ELR (cell line): ENCODE measurements at places on chromosomes 7 and 10.

- no peak for DNase-seq
Measured at GRCh38 chr7:2655870-2656614, 24.3 kb downstream of the TTYH3 start.

- peak; percentile 38 for DNase-seq
Measured at GRCh38 chr7:135976312-135977006, 700 bp downstream of the MTPN start.

DNA sequence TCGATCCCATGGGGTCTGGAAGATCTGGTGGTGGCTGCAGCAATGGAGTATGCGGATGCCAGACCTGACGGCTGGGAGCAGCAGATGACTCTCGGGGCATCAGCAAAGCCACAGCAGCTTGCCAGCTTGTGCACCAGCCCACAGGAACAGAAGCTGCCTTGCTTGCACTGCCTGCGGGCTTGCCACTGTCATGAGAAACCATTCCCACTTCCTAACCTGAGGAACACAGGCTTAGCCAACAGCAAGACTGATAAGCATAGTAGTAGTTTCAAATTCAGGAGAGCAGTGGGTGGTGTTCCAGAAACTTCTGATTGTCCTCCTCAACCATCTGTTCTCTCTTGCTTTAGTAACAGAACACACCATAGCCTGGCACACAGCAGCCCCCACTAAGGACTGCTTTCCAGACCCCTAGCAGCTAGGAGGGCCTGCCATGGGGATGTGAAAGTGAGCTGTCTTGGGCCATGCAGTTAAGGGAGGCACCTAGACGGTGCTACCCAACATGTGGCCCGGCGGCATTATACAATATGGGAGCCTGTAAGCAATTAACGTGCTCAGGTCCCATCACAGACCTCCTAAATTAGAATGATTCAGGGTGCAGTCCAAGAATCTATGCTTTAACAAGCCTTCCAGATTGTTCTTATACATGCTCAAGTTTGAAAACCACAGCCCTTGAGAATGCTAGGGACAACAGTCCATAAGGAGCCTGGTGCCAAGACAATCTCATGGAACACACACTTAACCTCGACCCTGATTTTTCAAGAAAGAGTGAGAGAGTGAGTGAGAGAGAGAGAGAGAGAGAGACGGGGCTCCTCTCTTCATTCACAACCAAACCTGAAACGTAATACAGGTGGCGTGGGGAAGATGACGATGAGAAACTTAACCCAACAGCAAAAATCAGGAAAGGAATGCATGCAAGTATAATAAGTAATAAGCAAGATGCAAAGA lies 7.1 kb downstream of the ANXA11 start:
- no peak for DNase-seq

DNA sequence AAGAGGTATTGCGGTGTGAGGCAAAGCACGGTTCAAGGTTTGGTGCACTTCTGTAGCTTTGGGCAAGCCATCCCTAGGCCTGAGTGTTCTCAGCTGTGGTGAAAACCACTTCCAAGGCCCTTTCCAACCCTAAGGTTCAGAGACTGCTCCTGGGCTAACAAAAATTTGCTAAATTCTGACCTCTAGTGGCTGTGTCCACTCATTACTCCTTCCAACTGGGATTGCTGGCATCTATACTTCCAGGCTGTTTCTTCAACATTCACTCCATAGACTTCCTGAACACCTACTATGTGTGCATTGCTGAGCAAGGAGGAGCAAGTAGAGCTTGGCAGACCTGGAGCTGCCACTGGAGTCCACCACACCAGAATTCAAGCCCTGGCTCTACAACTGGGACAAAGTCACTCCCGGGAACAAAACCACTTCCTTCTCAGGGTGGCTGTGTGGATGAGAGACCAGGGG lies 29.3 kb upstream of the SH3PXD2A start:
- peak; percentile 76 for DNase-seq

- no peak for DNase-seq
Measured at GRCh38 chr10:62000726-62001125, 99.2 kb downstream of the ARID5B start.

DNA sequence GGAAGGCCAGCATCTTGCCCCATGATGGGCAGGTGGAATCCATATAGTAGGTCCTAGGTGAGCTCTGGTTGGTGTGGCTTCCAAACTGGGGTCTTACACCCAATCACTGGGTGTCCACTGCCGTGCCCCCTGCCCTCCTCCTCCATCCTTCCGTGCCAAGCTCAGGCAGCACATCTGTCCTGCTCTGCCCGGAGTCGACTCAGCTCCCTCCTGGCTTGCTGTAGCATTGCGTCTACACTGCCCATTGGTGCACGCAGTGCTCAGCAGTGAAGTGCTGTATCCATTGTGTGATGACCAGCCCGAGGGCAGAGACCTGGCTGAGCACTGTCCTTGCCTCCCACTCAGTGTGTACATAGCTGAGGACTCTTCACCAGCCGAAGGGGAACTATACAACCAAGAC lies 148.4 kb downstream of the ADAM12 start:
- no peak for DNase-seq
